ENCODE measurements at places on chromosomes 5 and 9. TPM values are rescaled to one million over a fixed set of nuclear protein-coding genes. Genes with fewer than 3 reads are reported as not detected.

Gene PRXL2C
- 25.1 TPM for total RNA-seq

DNA sequence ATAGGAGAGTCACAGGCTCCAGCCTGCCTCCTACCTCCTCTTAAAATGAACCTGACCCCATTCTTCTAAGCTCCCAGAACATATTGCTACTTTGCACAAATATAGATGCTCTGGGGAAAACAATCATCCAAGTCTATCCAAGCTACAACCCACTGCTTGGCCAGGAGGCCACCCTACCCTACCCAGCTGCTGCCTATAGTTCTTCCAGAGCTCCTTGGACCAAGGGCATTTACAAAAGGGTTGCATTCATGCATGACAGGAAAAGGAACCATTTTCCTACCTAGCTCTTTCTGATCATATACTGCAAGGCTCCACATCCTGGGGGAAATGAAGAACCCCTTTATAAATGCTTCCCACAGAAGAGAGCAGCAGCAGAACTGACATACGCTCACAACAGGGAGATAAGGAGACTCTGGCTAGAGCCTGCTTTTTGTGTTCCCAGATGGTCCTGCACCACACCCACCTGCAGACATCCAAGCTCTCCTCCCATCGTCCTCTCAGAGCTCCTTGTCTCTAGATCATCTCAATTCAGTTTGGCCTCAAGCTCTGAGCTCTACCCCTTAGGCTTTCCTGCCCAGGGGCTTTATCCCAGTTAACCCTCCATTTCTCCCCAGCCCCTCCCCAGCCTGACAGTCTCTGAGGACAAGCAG, 185.5 kb downstream of the SPOCK1 start:
- DNase-seq = no peak
- H3K27ac ChIP-seq = no peak overlapping the region
- H3K36me3 ChIP-seq = no peaks in the 10 kb centered on the region
- no peaks in the 10 kb centered on the region for H3K27me3 ChIP-seq
- no peak overlapping the region for H3K4me3 ChIP-seq

- H3K27ac ChIP-seq = no peak overlapping the region
- H3K4me3 ChIP-seq = no peak overlapping the region
- H3K36me3 ChIP-seq = no peaks in the 10 kb centered on the region
- no peak for DNase-seq
- no peaks in the 10 kb centered on the region for H3K4me1 ChIP-seq
Measured at GRCh38 chr9:36903541-36904435, 130.3 kb downstream of the PAX5 start.

- H3K36me3 ChIP-seq = no peaks in the 10 kb centered on the region
- DNase-seq = no peak
- no peak overlapping the region for H3K27ac ChIP-seq
- H3K4me1 ChIP-seq = no peaks in the 10 kb centered on the region
- H3K4me3 ChIP-seq = no peak overlapping the region
Measured at GRCh38 chr9:78756813-78757510, 460.0 kb downstream of the PSAT1 start.

GRCh38 chr9:71036501-71036900, 84.9 kb downstream of the TRPM3 start:
- H3K27ac ChIP-seq = no peak overlapping the region
- no peak for DNase-seq
- H3K4me3 ChIP-seq = no peak overlapping the region
- no peaks in the 10 kb centered on the region for H3K36me3 ChIP-seq
- no peaks in the 10 kb centered on the region for H3K4me1 ChIP-seq

Gene SH3TC2
- total RNA-seq = 6.2 TPM

Gene CCDC152
- 1.0 TPM for total RNA-seq

DNA sequence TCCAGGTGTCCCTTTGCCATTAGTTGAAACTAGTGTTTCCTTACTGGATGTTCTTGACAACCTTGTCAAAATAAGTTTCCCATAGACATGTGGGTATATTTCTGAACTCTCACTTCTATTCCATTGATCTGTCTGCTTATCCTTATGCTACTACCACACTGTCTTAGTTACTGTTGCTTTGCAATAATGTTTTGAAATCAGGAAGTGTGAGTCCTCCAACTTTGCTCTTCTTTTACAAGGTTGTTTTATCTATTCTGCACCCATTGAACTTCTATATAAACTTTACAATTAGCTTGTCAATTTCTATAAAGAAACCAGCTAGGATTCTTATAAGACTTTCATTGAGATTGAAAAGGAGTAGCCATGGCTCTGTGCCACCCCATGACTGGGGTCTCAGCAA, 24.3 kb downstream of the CD14 start:
- no peaks in the 10 kb centered on the region for H3K27me3 ChIP-seq
- peak overlapping the region; percentile 41 for H3K27ac ChIP-seq
- H3K4me3 ChIP-seq = no peak overlapping the region
- H3K36me3 ChIP-seq = no peaks in the 10 kb centered on the region
- H3K4me1 ChIP-seq = peaks cover 5% of the 10 kb centered on the region

DNA sequence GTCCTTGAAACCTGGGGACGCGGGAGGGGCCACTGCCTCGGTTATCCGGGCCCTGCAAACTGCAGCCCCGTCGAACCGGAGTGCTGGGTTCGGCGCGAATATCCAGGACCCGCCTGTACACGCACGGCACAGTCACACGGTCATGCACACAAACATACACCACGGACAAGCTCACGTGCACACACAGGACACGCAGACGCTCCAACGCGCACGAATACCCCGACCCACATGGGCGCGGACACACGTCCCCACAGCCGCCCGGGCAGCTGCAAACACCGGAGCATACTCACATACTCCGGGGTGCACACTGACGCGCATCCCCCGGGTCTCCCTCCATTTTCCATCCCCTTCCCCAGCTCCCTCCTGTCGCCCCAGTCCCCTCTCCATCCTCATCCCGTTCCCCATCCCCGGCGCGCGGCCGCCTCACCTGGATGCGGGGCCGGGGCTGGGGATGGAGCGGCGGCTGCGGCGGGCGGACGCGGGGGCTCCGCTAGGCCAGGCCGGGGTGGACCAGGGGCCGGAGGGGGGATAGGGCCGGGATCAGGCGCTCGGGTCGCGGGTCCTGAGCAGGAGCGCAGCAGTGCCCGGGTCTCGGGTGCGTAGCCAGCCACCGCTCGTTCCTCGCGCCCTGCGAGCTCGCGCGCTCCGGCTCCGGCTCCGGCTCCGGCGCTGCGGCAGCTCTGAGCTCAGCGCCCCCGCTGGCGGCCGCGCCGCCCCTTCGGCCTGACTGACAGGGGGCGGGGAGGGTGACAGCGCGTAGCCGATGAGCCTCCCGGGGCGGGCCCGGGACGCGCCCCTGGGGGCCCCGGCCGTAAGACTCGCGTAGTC, at the start of the genes EIF4E1B and SNCB:
Gene EIF4E1B (plus strand): TSS at position 823 of the 828 bp plus-strand sequence. CDS start 12,113 bp downstream, outside the sequence.
Gene SNCB (minus strand): TSS at position 682 of the 828 bp plus-strand sequence. CDS start 880 bp downstream, outside the sequence.
- H3K27me3 ChIP-seq = peaks cover 93% of the 10 kb centered on the region
- H3K4me3 ChIP-seq = peak within 1 kb of the TSS; percentile 24
- no peak for DNase-seq
- no peak within 1 kb of the TSS for H3K27ac ChIP-seq
- H3K4me1 ChIP-seq = peaks cover 8% of the 10 kb centered on the region

- H3K27me3 ChIP-seq = no peaks in the 10 kb centered on the region
- no peak overlapping the region for H3K4me3 ChIP-seq
- H3K36me3 ChIP-seq = no peaks in the 10 kb centered on the region
- DNase-seq = no peak
- peaks cover 13% of the 10 kb centered on the region for H3K4me1 ChIP-seq
- H3K27ac ChIP-seq = no peak overlapping the region
Measured at GRCh38 chr5:15600035-15600434, 100.1 kb downstream of the FBXL7 start.

Gene FOXD4
- not detected for total RNA-seq

Gene SCGB3A2
- not detected for total RNA-seq

GRCh38 chr5:77204967-77205366, 5.5 kb upstream of the PDE8B start:
- no peak overlapping the region for H3K4me3 ChIP-seq
- DNase-seq = no peak
- no peaks in the 10 kb centered on the region for H3K36me3 ChIP-seq
- H3K27ac ChIP-seq = no peak overlapping the region

GRCh38 chr5:2615917-2616316, 135.6 kb downstream of the IRX2 start:
- H3K27ac ChIP-seq = no peak overlapping the region
- no peak overlapping the region for H3K4me3 ChIP-seq
- no peak for DNase-seq
- H3K4me1 ChIP-seq = no peaks in the 10 kb centered on the region

GRCh38 chr9:35069020-35069419, 3.4 kb downstream of the VCP start:
- peaks cover 49% of the 10 kb centered on the region for H3K36me3 ChIP-seq
- H3K27me3 ChIP-seq = no peaks in the 10 kb centered on the region
- H3K4me1 ChIP-seq = peaks cover 39% of the 10 kb centered on the region
- no peak overlapping the region for H3K4me3 ChIP-seq

DNA sequence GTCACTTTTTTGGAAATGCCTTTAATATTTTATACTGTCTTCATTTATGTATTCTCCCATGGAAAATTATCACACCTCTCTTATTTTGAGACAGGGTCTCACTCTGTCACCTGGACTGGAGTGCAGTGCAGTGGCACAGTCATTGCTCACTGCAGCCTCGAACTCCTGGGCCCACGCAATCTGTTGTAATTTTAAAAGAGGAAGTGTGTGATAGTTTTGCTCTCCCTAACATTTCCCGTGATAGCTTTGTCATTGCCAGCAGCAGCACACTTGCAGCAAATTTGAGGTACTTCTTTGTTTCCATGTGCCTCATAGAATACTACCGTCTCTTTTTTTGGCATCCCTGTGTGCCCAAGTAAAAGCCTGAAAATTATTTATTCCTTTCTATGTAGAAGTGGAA, 103.5 kb downstream of the RNF180 start:
- H3K27me3 ChIP-seq = no peaks in the 10 kb centered on the region
- H3K36me3 ChIP-seq = no peaks in the 10 kb centered on the region
- no peak overlapping the region for H3K27ac ChIP-seq
- no peak overlapping the region for H3K4me3 ChIP-seq
- DNase-seq = no peak

Gene ZNF366
- 3.9 TPM for total RNA-seq

Gene LRRC19
- total RNA-seq = not detected

Gene TAL2
- total RNA-seq = not detected

DNA sequence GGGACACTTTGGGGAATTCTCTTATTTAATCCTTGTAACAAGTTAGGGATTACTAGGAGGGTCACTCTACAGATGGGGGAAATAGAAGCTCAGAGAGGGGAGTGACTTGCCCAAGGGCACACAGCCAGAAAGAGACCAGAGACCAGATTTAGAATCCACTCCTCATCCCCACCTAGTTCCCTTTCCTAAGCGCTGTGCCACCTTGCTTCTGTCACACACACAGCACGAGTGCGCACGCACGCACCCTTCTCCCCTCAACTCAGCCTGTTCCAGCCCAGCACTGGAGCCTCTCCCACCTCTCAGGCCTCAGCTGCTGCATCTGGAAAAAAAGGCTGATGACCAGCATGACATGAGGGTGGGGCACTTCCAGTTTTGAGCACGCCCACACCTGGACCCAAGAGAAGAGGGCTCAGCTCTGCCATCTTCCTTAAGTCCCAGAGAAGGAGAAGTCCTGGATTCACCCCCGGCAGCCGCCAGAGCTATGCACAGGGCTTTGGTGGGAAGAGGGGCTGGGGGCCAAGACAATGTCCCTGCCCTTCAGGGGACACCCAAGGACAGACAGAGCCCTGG, 18.5 kb downstream of the NR5A1 start:
- H3K36me3 ChIP-seq = no peaks in the 10 kb centered on the region
- no peak overlapping the region for H3K4me3 ChIP-seq
- H3K27me3 ChIP-seq = peaks cover 14% of the 10 kb centered on the region

Gene GRXCR2
- total RNA-seq = 5.7 TPM

Gene HRCT1
- 2.3 TPM for total RNA-seq

- DNase-seq = no peak
- no peak overlapping the region for H3K27ac ChIP-seq
- H3K4me1 ChIP-seq = no peaks in the 10 kb centered on the region
- no peaks in the 10 kb centered on the region for H3K36me3 ChIP-seq
- H3K4me3 ChIP-seq = no peak overlapping the region
- no peaks in the 10 kb centered on the region for H3K27me3 ChIP-seq
Measured at GRCh38 chr5:60490597-60491166, 209.3 kb downstream of the DEPDC1B start.

Gene IFNB1
- not detected for total RNA-seq

Gene FBN2
- 14.8 TPM for total RNA-seq

DNA sequence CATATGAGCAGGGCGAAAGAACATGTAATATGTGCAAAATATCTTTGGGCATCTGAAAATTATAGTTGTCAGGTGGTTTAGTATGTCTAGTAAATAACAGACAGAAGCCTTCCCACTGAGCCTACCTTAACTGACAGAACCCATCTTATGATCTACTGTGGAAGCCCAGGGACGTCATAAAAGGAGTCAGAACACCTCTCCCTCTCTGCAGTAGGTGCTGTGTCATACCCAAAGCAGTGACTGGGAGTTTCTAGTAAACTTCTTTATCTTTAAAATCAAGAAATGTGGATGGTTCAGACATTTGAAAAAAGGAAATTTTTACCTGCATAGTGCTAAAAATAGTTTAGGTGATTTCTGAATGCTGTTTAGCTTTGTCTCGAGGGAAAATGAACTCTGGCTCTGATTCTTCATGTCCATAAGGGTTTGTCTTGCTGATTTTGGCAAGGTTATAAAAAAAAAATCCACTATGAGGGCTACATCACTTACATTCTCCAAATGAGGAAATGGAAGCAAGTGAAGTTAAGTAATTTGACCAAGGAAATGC, 104.0 kb downstream of the NUDT12 start:
- no peak overlapping the region for H3K27ac ChIP-seq
- no peak for DNase-seq
- H3K36me3 ChIP-seq = no peaks in the 10 kb centered on the region
- H3K4me3 ChIP-seq = no peak overlapping the region

DNA sequence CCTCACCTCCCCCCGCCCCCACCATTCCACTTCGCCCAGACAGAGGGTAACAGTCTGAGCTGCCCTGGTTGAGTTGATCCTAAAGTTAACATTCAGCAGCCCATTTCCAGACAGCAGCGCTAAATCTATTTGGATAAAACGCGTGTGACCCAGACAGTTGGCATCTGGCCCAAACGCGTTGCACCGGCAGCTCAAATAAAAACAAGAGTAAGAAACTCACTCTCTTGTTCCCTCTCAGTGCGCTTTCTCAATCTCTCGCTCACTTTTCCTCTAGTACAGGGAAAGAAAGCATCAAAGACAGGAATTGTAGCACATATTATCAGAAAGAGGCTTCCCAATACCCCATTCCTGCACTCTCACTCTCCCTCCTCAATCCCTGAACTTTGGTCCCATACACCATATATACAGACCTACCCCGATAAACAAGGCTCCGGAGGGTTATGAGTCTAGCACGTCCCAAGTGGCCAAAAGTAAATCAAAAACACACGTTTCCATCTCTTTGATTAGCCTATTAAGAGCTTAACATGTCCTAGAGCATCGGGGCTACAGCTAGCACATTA, 1.3 kb downstream of the ADAMTS6 start:
- peak; percentile 83 for DNase-seq
- H3K36me3 ChIP-seq = no peaks in the 10 kb centered on the region
- peak overlapping the region; percentile 65 for H3K4me3 ChIP-seq
- H3K4me1 ChIP-seq = peaks cover 3% of the 10 kb centered on the region
- H3K27ac ChIP-seq = peak overlapping the region; percentile 91

Measured in heart left ventricle (tissue), 16 donors.